Thyroid gland (tissue), 4 donors: ENCODE measurements at places on chromosomes 7 and 10. TPM values are rescaled to one million over a fixed set of nuclear protein-coding genes. Genes with fewer than 3 reads are reported as not detected.

DNA sequence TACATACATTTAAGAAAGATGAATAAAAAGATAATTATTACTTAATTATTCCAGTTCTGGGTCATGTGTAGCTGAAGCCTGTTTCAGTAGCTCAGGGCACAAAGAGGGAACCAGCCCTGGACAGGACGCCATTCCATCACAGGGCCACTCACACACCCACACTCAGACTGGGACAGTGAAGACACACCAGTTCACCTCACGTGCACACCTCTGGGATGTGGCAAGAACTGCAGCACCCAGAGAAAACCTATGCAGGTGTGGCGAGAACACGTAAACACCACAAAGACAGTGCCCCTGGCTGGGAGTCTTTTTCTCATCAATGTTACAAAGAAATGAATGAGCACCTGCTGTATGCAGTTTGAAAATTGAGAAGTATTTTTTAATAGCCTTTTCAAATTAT, 1.6 kb upstream of the IDI1 start:
- DNase-seq: no peak
- no peaks in the 10 kb centered on the region for H3K36me3 ChIP-seq
- no peak overlapping the region for H3K27ac ChIP-seq
- no peaks in the 10 kb centered on the region for H3K27me3 ChIP-seq
- H3K4me3 ChIP-seq: no peak overlapping the region
- H3K4me1 ChIP-seq: peaks cover 23% of the 10 kb centered on the region

The PALD1 gene
- 15.6 TPM for total RNA-seq

DNA sequence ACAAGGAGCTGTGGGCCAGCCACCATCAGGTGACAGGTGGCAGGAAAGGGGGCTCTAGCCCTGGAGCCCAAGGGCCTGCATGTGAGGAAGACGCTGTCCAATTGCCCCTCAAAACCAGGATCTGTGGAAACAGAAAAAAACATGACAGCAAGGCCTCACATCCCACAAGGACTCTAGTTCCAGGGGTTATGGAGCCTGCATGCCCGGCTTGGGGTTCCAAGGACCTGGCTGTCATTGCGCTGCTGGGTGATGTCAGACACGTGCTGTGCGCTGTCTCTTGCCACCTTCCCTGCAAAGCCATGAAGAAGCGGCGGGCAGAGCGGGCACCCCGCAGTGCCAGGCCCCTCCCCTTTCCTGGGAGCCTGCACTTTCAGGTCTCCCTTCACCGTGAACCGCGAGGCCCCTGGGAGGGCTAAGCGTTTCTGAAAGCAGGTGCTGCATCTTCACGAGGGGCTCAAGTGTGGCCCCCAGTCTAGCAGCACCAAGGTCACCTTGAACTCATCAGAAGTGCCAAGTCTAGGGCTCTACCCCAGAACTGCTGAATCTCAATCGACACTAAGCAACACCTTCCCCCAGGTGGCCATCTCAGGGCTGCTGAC, 15.1 kb upstream of the CRYGN start:
- no peaks in the 10 kb centered on the region for H3K36me3 ChIP-seq
- no peak overlapping the region for H3K27ac ChIP-seq
- H3K27me3 ChIP-seq: no peaks in the 10 kb centered on the region
- no peak for DNase-seq
- no peak overlapping the region for H3K4me3 ChIP-seq

- H3K4me3 ChIP-seq: no peak overlapping the region
- H3K36me3 ChIP-seq: no peaks in the 10 kb centered on the region
- no peaks in the 10 kb centered on the region for H3K27me3 ChIP-seq
- DNase-seq: no peak
- H3K27ac ChIP-seq: no peak overlapping the region
- H3K4me1 ChIP-seq: no peaks in the 10 kb centered on the region
Observed at GRCh38 chr7:96675548-96675947, 34.1 kb downstream of the SEM1 start.

DNA sequence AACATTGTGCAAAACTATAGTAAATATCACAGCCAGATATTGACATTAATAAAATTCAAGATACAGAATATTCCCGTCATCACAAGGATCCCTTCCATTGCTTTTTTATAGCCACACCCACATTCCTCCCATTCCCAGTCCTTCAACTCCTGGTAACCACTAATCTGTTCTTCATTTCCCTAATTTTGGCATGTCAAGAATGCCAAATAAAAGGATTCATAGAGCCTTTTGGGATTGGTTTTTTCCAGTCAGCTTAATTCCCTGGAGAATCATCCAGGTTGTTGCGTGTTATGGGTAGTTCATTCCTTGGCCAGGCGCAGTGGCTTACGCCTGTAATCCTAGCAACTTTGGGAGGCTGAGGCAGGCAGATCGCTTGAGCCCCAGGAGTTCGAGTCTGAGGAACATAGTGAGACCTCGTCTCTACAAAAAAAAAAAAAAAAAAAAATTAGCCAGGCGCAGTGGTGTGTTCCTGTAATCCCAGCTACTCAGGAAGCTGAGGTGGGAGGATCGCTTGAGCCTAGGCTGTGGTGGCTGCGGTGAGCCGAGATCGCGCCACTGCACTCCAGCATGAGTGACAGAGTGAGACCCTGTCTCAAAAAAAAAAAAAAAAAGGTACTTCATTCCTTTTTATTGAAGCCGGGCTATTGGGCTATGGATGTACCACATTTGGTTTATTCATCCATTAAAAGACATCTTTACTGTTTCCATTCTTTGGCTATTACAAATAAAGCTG, 2.7 kb downstream of the OGDH start:
- peaks cover 14% of the 10 kb centered on the region for H3K4me1 ChIP-seq
- no peak overlapping the region for H3K4me3 ChIP-seq
- H3K27ac ChIP-seq: no peak overlapping the region
- no peaks in the 10 kb centered on the region for H3K36me3 ChIP-seq

The SPDYE2 gene
- not detected for total RNA-seq

DNA sequence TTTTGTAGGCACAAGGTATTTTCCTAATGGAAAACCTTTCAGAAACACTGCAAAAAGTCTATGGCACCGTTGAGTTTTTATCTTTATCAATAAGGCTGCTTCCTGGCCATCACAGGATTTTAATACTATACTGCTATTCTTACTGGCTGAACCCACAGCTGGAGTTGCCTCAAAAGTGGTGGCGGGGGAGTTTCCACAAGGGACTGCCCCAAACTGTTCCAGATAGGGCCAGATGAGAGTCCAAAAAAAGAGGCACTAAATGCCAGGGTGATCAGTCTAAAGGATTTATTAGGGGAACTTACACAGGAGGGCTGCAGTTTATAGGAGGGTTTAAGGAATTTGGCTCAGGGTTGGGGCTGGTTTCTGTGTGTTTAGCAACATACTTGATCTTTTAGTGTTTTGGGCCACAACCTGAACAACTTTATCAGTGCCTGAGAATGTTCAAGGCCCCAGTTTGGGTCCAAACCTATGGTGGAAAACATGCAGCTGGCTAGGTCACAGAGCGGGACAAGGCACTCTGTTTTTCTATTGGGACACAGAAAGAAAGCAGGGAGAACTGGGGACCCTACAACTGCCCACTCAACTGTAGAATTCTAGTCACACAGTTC, 41.4 kb downstream of the STAM start:
- H3K27ac ChIP-seq: no peak overlapping the region
- DNase-seq: no peak
- H3K4me3 ChIP-seq: no peak overlapping the region
- no peaks in the 10 kb centered on the region for H3K27me3 ChIP-seq

DNA sequence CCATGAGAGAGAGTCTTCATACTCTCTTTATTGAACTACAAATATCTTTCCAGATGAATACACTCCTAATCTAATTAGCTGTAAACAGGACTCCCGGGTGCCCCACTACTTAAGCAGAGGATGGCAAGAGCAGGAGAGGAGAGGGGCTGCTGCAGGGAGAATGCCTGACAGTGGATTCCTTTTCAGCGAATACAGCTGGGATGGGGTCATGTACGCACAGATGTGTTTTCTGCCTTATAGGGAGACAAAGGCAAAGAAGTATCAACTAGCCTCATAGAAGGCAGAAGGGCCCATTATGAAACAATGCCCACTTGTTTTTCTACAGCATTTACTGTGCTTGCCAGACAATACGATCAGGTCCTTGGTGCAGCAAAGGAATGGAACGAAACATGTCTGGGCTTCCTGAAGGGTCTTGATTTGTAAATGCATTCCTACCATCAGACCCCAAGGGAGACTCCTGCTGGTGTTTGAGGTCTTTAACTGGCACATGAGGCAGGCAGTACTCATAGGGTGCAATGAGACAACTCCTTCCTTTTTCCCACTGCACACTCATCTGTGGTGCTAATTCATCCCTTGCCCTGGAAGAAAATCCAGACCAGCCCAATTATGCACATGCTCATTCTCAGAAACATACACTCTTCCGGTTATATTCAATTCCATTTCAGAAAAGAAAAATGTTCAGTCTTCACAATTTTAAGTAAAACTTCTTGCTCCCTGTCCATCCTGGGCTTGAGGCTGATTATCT, 117.1 kb downstream of the AOAH start:
- H3K27ac ChIP-seq: no peak overlapping the region
- no peak overlapping the region for H3K4me3 ChIP-seq
- no peak for DNase-seq
- no peaks in the 10 kb centered on the region for H3K36me3 ChIP-seq
- peaks cover 11% of the 10 kb centered on the region for H3K4me1 ChIP-seq

The SAMD9 gene
- 4.4 TPM for total RNA-seq
